Activated naive CD4-positive, alpha-beta T cell (primary cell): ENCODE measurements at places on chromosomes 2 and 18.

- no peak for DNase-seq
Measured at GRCh38 chr2:113291191-113291590, 12.5 kb upstream of the PAX8 start.

- DNase-seq, result no peak
Measured at GRCh38 chr2:45026924-45027450, 17.7 kb upstream of the SIX2 start.

GRCh38 chr2:167933097-167933814, 314.1 kb downstream of the STK39 start:
- DNase-seq, result no peak

DNA sequence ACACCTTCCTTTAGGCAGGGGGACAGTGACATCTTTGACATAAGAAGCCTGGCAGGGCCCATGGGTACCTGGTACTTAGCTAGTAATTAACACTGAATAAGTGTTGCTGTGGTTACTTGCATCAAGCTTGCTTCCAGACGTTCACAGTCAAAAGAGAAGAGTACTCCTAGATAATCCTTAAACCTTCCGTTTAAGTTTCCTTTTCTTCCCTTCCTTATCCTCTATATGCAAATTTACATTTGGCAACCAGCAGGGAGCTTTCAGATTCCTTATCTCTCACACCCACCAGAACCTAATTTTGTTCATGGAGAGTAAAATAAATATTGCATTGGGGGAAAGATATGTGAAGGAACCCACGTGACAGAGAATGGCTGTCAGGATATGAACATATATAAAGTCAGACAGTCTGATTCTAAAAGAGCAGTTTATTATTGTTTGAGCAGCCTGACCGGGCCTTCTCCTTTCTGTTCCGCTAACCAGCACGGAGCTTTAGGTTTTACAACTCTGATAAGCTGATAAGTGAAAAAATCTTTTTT, 7.8 kb upstream of the RAB31 start:
- DNase-seq, result no peak

DNA sequence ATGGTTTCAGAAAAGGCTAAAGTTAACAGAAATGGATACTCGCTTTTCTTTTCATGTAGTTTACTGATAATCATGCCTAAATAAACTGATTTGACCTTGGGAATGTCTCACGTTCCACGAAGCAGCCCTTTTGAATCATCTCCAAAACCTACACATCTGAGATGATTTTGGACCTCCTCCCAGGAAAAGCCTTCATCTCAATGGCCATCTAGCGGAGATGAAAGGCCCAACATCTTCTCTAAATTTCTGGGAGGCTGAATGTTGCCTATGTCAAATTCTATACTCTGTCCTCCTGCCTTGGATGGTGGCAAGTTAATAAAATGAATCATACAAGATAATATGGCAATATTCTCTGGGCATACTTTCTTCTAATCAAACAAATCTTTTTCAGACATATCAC, 448.5 kb downstream of the ZEB2 start:
- no peak for DNase-seq

DNA sequence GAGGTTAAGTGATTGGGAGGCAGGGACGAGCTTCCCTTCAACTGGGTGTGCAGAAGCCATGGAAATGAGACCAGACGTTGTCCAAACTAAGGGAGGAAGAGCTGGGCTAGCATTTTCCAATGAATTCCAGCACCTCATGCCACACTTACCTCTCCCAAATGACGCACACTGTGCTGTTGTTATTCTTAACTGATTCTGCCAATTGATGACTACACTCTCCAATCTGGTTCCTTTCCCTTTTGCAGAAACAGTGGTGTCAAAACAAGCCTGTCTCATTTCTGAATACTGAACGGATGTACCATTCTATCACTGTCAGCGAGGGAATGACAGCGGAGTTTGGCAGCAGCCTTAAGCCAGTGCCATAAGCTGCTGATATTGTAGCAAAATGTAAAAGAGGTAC, 380.5 kb upstream of the HNRNPA3 start:
- no peak for DNase-seq
